ENCODE measurements at places on chromosomes 16 and 17.

DNA sequence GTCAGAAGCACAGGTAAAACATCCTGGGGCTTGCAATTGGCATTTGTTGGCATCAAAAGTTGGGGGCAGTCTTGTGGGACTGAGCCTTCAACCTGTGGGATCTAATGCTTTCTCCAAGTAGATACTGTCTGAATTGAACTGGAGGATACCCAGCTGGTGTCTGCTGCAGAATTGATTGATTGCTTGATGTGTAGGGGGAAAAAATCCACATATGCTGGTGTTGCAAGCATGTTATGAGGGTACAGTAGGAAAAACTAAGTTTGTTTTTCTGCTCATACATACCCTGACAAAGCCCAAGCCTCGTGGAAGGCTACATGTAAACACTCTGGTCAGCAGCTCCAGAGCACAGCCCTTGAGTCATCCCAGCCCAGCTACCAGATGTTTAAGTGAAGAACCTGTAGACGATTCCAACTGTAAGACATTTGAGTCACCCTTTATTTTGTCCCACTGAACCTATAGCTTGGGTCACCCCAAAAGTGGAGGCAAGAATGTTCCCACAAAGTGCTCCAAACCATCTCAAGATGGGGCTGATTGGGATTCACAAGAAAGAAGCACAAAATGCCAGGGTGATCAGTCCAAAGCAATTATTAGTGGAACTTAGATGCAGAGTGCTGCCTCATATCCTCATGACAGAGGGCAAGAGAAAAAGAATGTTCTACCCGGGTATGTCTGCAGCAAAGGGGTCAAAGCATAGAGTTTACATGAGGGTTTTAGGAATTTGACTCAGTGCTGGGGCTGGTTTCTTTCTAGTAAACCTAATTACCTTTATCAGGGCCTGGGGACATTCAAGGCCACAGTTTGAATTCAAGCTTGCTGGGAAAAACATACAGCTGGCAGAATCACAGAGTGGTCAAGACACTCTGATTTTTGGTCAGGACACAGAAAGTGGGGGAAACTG, 9.6 kb upstream of the APPBP2 start:
- DNase-seq, result no peak

DNA sequence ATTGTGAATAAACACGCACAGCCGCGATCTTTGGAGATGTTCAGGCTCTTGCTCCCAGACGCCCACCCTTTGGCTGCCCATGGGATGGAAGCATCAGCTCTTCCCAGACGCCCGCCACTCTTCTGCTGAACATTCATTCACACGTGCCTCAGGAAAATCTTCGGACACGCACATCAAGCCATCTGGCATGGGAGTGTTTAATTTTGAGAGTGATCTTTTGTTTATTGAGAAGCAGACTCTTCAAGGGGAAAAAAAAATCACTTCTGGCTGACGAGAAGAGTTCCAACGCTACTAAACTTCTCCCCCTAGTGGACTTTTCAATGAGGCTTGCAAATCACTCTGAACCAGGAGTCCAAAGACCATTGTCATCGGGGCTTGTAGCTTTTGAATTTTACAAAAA, 62.0 kb upstream of the NUDT7 start:
- DNase-seq, result no peak

DNA sequence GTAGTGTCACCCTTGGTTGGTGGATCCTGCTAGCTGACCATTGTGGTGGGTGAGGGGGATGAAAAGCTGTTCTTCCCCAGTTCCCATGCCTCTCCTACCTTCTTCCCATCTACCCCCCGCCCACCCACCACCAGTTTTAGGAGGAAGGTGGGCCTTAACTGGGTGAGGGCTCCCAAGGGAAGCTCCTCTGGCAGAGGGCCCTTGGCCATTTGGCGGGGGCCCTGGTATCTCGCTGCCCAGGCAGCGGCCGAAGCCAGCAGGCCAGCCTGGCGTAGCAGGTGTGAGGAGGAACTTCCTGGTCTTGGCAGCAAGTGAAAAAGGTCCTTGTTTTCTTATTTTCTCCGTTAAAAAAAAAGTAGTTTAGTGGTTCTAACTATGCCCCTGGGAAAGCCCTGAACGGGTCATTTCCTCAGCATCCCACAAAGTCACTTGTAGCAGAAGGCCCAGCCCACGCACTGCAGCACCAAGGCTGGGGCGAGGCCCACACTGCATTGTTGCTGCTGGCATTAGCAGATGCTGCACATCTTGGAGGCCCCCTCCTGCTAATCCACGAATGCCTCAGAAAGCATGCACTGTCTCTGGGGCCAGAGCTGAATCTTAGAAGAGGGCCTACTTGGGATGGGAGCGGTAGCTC, 72.5 kb downstream of the MPRIP start:
- no peak for DNase-seq

DNA sequence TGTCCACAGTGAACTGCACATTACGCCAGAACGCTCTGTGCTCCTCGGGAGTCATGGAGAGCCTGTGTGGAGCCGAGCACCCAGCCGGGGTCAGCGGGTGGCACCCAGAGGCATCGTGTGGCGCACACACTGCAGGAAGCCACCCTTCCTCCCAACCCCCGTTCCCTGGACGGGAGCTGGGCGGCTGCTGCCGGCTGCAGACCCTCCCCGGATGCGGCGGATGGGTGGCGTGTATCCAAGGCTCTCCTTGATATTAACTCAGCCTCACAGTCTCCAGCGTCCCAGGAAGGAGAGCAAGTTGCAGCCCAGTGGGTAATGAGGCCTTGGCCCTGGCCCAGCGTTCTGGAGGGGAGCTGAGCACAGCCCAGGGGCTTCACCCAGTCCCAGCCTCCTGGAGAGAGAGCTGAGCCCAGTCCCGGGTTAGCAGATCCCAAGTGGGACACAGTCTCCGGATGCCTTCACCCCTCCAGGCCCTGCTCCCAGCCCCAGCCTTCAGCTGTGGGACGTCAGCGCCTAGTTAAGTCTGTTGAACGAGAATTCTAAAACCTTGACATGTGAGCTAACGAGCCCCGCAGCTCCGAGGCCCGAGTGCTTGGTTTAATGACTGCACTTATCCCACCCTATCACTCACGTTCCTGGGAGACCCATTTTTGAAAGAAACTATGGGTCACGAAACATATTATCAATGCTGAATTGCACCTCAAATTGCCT, 86.6 kb downstream of the TBC1D16 start:
- no peak for DNase-seq

- no peak for DNase-seq
Measured at GRCh38 chr17:19683117-19683516, 33.3 kb downstream of the SLC47A2 start.

- DNase-seq, result no peak
Measured at GRCh38 chr16:29658705-29659104, 4.3 kb upstream of the SPN start.

DNA sequence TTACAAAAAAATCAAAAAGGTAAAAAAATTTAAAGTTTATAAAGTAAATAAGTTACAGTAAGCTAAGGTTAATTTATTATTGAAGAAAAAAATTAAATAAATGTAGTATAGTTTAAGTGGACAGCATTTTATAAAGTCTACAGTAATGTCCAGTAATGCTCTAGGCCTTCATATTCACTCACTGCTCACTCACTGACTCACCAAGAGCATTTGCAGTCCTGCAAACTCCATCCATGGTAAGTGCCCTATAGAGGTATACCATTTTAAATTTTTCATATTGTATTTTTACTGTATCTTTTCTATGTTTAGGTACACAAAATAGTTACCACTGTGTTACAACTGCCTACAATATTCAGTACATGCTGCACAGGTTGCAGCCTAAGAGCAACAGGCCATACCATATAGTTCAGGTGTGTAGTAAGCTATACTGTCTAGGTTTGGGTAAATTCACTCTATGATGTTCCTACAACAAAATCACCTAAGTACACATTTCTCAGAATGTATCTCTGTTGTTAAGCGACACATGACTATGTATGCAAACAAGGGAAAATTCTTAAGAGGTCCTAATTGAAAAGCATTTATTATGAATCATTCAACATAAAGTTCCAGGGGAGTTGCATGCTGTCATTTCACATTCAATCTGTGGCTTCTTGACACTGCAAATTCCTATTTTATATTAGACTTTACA, 92.3 kb downstream of the SPAG9 start:
- DNase-seq, result no peak

All from activated CD4-positive, CD25-positive, alpha-beta regulatory T cell treated with anti-CD3 and anti-CD28 coated beads, Interleukin-2, amount 50 U/mL, for 16 hours (primary cell).